ENCODE measurements at places on chromosomes 2 and 18. TPM values are rescaled to one million over a fixed set of nuclear protein-coding genes. Genes with fewer than 3 reads are reported as not detected.

Gene PPP1R1C
- total RNA-seq, result not detected

Gene KRTCAP3
- 9.9 TPM for total RNA-seq

Gene UGT1A7
- not detected for total RNA-seq

Gene SLC9A4
- not detected for total RNA-seq

Gene FZD7
- total RNA-seq, result 0.52 TPM

Gene ANKRD62
- total RNA-seq, result not detected

Gene TXNDC2
- total RNA-seq, result not detected

Gene KCNG2
- total RNA-seq, result not detected

Gene KHK
- total RNA-seq, result 12.8 TPM

Gene UGT1A3
- total RNA-seq, result not detected

Gene SLC35F6
- total RNA-seq, result 6.3 TPM

Gene CPS1
- 2.6 TPM for total RNA-seq

All from activated naive CD8-positive, alpha-beta T cell treated with anti-CD3 and anti-CD28 coated beads for 36 hours (primary cell).